Left kidney (tissue), 8 donors: ENCODE measurements at places on chromosomes 1 and 21. TPM values are rescaled to one million over a fixed set of nuclear protein-coding genes. Genes with fewer than 3 reads are reported as not detected.

DNA sequence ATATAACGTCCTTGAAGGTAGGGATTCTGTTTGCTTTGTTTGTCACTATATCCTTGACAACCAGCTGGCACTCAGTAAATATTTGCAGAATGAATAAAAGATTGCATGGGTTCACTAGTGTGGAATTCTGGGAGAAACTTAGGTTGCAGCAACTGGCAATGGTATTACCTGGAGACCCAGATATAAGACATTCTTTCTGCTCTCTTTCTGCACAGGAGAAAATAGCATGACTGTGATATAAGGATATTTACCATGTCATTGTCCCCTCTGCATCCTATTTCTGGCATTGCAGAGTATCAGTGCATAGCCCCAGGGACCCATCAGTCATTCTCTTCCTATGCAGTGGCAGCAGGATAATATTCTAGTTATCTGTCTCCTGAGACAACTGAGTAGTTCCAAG lies 308.9 kb upstream of the LRRC7 start:
- no peak for DNase-seq

DNA sequence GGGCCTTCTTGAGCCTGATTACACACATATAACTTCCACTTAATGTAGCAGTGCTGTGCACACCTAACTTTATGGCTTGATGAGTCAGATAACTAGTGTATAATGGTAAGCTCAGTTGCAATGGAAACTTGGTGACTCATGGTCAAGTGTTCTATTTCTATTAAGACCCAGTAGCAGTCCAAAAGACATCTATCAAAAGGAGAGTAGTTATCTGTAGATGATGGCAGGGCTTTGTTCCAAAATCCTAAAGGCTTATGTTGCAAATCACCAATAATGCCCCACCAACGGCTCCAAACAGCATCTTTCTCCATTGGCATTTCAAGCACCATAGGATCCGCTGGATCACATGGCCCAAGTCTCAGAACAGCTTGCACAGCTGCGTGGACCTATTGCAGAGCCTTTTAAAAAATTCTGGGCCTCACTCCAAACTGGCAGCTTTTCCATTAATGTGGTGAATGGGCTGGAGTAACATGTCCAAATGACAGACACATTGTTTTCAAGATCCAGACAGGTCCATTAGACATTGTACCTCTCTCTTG lies 566.8 kb upstream of the USP24 start:
- no peak for DNase-seq

THEM5 gene
- 0.52 TPM for polyA plus RNA-seq

- DNase-seq = no peak
Measured at GRCh38 chr1:45407629-45408287, 67.5 kb upstream of the MUTYH start.

SH2D1B gene
- polyA plus RNA-seq = 0.13 TPM
